ENCODE measurements at places on chromosomes 2 and 18.
A peak's percentile ranks its signal among the peaks of the same experiment; 100 is the strongest.

DNA sequence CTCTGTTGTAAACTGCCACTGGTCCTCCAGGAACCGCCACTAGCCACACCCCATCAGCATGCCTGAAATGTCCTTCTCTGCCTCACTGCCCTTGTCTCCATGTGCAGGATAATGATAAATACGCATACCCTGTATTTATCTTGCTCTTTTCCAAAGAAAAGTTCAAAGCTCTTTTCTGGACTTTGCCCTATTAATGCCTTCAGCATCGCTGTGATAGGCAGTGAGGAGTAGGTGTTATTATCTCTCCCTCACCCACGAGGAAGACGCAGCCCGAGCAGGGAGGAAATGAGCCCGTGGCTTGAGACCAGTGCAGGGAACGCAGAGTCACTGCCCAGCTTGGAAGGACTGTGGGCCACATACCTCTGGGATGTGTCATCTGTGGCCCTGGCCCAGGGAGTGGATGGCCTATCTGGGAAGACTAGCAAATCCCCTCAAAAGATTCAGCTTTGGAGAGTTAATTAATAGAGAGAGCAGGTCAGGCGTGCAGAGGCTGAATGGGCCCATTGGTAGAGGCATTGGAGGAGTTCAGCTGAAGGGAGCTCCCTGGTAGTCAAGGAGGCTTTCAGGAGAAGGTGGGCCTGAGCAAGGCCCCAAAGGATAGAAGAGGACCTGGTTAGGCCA is 39.5 kb upstream of the MCFD2 start:
- no peak for DNase-seq

GRCh38 chr2:165357758-165358157 is 111.7 kb upstream of the CSRNP3 start:
- DNase-seq, result no peak

GRCh38 chr2:27007416-27008374 is 25.1 kb upstream of the TMEM214 start:
- DNase-seq, result no peak

DNA sequence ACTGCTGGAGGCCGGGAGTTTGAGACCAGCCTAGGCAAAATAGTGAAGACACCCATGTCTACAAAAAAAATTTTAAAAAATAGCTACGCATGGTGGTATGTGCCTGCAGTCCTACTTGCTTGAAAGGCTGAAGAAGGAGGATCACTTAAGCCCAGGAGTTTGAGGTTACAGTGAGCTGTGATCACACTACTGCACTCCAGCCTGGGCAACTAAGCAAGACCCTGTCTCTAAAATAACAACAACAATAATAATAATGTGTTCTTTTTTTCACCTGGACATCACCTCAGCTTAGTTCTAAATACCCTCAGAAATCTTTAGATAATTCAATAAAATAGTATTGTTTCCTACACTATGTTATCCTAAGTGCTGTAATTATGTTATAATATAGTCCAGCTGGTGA is 397.1 kb upstream of the ZNF804A start:
- no peak for DNase-seq

DNA sequence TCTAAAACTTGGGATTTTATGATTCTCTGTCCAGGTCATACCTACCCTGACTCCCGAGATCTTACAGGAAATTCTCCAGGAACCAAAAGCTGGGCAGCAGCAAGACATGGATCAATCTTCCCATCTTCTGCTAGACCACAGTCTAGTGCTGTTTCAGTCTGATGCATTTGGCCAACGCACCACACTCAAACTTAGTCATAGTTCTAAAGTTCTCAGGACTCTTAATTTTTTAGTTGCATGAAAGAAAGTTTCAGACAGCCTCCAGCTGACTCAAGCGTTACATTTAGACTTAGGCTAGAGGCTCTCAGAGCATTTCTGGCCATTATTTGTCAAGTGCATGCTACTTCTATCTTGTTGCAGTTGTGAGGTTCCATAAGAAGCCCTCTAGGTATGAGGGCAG is 230.1 kb upstream of the CCDC150 start:
- DNase-seq, result no peak

DNA sequence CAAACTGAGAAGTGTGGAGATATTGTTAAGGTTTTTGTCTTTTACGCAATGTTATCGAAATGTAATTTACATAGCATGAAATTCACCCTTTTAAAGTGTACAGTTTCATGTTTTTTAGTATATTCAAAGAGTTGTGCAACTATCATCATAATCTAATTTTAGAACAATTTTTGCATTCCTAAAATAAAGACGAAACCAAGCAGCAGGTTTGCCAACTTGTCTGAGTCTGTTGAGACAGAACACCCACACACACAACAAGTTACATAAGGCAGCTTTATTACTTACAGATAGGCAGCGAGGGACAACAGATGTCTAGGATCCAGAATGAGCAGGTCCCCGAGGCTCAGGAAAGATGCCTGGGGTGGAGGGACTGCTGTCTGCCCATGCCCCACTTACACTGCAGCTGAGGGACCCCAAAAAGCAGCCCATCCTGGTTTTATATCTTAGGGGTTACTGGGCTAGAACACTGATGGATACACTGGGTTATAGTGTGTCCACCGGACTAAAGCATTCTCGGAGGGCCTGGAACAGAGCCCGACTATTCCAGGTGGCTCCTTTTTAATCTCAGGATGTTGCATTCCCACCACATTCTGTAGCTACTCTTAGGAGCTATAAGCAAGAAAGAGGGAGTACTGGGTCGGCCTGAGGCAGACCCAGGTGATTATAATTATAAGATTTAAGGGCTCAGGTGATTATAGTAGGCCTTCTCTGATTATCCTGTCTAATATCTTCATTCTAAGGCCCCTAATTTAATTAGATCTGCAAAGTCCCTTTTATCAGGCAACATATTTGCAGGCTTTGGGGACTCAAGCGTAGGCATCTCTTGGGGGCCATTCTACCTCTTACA is 150.2 kb upstream of the DOK6 start:
- no peak for DNase-seq

GRCh38 chr2:57669570-57669969 is 377.0 kb upstream of the VRK2 start:
- no peak for DNase-seq

- no peak for DNase-seq
These were observed 488.9 kb upstream of the SOX11 start for GRCh38 chr2:5203134-5203755.

- DNase-seq, result no peak
These were observed 30.0 kb upstream of the TOGARAM2 start for GRCh38 chr2:28950941-28951630.

GRCh38 chr2:132824716-132825115 is 154.7 kb upstream of the LYPD1 start:
- DNase-seq, result no peak

GRCh38 chr18:75173125-75173432 is 35.9 kb downstream of the PTGR3 start:
- no peak for DNase-seq

GRCh38 chr2:151767536-151767935 is 33.3 kb upstream of the NEB start:
- DNase-seq, result no peak

DNA sequence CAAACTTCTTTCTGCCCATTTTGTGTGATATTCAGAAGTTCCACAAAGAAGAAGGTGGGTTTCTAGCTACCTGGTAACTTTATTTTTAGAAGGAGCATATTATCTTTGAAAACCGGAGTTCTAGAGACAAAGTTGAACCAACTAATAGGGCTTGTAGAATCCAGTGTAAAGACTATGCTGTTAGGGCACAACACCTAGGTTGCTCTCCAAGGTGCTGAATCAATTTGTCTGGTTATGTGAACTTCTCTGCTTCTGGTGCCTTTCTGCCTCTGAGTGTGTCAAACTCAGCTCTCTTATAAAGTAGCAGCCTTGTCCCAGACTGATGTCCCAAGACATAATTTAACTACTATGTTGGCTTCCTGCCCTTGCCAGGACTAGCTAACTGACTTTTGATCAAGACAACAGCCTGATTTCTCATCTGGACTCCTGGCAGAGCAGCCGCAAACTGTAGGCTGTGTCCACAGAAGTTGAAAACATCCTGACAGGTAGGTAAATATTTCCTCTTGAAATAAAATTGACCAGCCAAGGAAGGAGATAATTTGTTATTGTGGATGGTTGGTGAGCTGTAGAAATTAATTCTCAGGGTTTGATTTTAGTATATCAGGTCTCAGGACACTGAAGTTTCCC is 119.4 kb downstream of the CYRIA start:
- no peak for DNase-seq

DNA sequence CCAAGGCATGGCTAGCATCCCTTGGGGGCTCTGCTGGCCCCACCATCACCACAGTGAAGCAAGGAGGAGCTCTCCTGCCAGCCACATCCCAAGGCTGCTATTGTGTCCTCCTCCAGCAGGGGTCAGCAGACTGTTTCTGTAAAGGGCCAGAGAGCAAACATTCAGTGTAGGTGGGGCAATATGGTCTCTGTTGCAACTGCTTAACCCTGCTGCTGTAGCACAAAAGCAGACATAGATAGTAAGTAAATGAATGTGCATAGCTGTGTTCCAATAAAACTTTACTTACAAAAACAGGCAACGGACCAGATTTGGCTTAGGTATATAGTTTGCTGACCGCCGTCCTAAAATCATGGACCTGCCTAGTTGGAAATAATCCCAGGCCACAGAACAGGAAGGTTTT is 36.4 kb upstream of the ZBTB7C start:
- DNase-seq, result peak; percentile 61

DNA sequence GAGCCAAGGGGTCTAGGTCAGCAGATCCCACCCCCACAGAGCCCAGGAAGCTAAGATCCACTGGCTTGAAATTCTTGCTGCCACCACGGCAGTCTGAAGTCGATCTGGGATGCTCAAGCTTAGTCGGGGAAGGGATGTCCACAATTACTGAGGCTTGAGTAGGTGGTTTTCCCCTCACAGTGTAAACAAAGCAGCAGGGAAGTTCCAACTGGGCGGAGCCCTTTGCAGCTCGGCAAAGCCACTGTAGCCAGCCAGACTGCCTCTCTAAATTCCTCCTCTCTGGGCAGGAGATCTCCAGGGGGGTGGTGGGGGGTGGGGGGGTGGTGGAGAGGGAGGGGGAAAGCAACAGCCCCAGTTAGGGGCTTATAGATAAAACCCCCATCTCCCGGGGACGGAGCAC is 419.5 kb downstream of the NUP35 start:
- DNase-seq, result no peak

GRCh38 chr2:24912523-24912922 is 7.5 kb downstream of the ADCY3 start:
- DNase-seq, result no peak

GRCh38 chr2:80086831-80087230 is 217.7 kb downstream of the LRRTM1 start:
- no peak for DNase-seq

GRCh38 chr18:62957885-62958472 is 242.6 kb downstream of the PHLPP1 start:
- peak; percentile 9 for DNase-seq

DNA sequence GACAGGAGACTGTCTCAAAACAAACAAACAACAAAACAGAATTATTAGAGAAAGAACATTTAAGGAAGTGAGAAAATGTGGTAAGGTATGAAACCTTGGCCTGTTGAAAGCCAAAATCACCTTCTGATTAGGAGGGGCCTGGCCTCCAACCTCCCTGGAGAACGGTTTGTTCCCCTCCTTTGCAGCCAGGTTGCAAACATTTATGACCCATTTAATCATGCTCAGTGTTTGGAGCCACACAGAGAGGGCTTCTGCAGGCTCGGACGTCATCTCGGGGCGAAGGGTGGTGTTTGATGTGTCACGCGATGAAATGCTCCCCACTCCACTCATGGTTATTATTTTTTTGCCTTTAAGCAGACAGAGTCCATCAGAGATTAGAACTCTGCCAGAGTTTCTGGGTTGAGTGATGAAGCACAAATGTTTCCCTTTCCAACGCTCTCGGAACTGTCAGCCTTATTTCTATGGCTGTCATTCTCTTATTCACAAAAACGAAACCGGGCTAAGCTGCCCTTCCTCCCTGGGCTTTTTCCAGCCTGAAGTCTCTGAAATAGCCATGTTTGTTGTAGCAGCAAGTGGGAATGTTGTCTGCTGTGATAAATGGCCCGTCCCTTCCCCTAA is 33.6 kb upstream of the ROCK2 start:
- no peak for DNase-seq

DNA sequence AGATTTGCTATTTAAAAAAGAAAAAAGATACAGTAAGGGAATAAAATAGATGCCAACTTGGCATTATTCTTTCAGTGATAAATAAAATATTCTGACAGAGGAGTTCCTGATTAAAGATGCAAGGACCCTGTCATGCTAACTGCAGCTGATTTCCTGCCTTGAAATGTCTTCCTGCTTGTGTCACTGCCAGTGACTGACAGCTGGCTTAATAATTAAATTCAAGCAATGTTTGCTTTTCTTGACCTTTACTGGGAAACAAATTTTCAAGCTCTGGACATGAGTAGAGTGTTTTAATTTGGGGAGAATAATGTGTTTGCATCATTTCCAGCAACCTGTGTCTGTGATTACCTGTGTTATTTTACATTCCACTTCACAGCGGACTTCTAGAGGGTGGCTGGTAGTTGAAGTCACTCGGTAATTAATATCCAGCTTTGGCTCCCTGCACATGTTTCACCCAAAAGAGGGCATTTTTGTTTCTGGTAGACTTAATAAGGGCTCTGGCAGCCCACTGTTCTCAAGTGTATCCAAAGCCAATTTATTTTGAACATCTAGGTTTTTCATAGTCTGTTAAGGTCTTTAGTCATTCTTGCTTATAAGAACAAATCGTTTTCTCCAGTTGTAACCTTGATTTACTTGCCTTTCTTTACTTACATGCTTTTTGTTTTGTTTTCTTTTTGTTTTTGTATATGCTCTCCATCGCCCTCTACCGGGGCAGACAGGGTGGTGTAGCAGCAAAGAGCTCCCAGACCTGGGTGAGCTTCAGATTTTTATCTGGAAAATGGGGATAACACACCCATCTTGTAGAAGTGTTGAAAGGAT is 48.5 kb upstream of the PROKR1 start:
- peak; percentile 44 for DNase-seq

- DNase-seq, result no peak
These were observed 63.2 kb downstream of the TTC32 start for GRCh38 chr2:19838616-19839015.

DNA sequence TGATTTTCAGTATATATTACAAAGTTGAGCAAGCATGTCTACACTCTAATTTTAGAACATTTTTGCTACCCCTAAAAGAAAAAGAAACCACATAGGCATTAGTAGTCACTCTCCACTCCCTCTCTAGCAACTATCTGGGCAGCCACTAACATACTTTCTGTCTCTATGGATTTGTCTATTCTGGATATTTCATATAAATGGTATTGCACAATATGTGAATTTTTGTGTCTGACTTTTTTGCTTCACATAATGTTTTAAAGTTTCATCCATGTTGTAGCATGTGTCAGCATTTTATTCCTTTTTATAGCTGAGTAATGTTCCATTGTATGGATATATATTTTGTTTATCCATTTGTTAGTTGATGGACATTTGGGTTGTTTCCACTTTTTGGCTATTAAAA is 232.5 kb upstream of the CTAGE1 start:
- DNase-seq, result no peak
